ENCODE measurements at places on chromosomes 6 and 20. TPM values are rescaled to one million over a fixed set of nuclear protein-coding genes. Genes with fewer than 3 reads are reported as not detected.

GRCh38 chr20:52959125-52959524, 13.0 kb upstream of the TSHZ2 start:
- no peak overlapping the region for H3K27ac ChIP-seq
- no peak overlapping the region for H3K4me3 ChIP-seq
- H3K27me3 ChIP-seq, result no peaks in the 10 kb centered on the region

DNA sequence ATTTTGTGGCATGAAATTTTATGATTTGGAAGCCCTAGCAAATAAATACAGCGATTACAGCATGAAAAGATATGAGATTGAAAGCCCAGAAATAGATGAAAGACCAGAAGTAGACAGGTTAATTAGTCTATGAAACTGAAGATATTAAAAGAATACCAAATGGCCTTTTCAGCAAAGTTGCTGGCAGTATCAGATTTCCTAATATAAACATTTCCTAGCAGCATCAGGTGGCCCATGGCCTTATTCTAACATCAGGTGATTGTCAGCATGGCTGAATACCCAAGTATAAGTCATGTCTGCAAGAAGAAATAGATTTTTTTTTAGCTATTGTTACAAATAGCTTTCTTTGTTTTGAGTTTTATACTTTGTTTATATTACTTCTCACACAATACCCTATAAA, 93.2 kb downstream of the CLVS2 start:
- H3K4me3 ChIP-seq, result no peak overlapping the region
- DNase-seq, result no peak
- H3K27me3 ChIP-seq, result no peaks in the 10 kb centered on the region

Gene GPR63
- total RNA-seq, result not detected

- no peaks in the 10 kb centered on the region for H3K4me1 ChIP-seq
- no peaks in the 10 kb centered on the region for H3K27me3 ChIP-seq
- DNase-seq, result no peak
Observed at GRCh38 chr6:91281901-91282300, 695.0 kb upstream of the MAP3K7 start.

- DNase-seq, result no peak
- peaks cover under 1% of the 10 kb centered on the region for H3K4me1 ChIP-seq
- no peak overlapping the region for H3K4me3 ChIP-seq
- no peaks in the 10 kb centered on the region for H3K27me3 ChIP-seq
Observed at GRCh38 chr6:24887545-24888140, 48.1 kb downstream of the RIPOR2 start.

Gene CDH22
- 0.18 TPM for total RNA-seq

Gene SLPI
- total RNA-seq, result 127 TPM

Gene LIN28B
- total RNA-seq, result not detected

DNA sequence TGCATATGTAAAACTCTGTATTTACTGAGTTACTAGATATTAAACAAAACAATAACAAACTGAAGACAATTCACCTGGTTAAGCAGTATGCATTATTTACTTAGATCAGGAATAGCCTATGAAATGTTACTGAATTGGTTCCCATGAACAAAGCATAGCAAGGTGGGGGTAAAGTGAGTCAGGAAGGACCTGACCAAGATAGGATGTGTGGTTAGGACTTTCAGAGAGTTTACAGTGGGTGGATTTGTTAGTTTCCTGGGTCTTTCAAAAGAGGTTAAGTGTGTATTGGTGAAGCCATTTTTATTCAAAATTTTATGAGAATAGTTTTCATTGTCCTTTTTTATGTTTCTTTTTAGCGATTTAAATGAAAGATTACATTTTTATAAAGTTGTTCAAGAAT, 32.9 kb downstream of the TBPL1 start:
- no peak overlapping the region for H3K27ac ChIP-seq
- no peak overlapping the region for H3K4me3 ChIP-seq
- peaks cover 8% of the 10 kb centered on the region for H3K4me1 ChIP-seq
- no peaks in the 10 kb centered on the region for H3K27me3 ChIP-seq
